ENCODE measurements at places on chromosomes 7 and 10. TPM values are rescaled to one million over a fixed set of nuclear protein-coding genes. Genes with fewer than 3 reads are reported as not detected.

The GIMAP2 gene
- 3.2 TPM for total RNA-seq

The NPC1L1 gene
- total RNA-seq = not detected

The GBF1 gene
- total RNA-seq = 38.3 TPM

The ATP6V0A4 gene
- total RNA-seq = 34.8 TPM

The COPS6 gene
- 42.6 TPM for total RNA-seq
